ENCODE measurements at places on chromosomes 16 and 17.

DNA sequence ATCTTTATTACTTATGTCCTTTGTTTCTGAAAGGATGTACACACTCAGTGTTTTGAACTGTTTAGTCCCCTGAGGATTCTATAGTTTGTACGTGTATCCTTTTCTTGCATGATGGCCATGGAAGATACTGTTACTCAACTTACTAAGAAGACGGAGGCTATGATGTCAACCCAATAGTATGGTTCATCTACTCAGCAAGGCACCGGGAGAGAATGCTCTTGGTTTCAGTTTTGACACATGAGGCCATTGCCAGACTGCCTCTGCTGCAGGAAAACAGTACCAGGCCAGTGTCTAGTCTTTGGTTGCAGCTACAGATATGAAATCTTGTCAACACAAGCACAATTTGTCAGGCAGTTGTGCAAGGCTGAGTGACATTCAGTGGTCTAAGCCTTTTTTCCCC, 134.5 kb downstream of the MRTFB start:
- no peak for DNase-seq

DNA sequence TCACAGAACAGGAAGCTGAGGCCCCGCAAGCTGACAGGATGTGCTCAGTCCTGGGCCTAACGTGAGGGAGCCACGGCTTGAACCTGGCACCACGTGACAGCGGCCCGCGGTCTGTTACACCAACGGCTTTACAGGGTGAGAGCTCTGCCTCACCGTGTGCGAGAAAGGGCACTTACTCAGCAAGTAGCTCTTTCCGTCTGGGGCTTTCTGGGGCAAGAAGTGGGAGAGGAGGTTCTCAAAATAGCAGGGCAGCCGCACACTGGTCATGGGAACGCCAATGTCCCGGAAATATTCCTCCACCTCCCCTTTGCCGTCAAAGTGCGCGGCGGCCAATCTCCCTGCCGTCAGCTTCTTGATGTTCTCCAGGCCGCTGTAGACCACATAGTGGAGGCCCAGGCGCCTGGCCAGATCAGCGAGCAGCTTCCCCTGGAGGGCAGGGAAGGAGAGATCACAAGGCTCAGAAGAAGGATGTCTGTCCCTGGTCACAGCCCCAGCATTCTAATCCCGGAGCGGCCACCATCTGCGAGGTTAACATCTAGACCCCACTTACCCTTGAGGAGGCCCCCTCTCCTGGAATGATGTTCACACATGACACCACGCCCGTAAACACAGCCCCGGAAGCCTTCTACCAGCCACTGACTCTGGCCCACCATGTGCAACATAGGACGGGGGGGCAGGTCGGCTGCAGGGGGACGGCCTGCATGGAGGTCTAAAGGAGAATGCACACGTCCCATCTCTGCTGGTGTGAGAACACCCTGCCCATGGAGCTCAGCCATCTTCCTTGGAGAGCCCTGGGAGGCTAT, 8.2 kb downstream of the NMRAL1 start:
- DNase-seq, result no peak

DNA sequence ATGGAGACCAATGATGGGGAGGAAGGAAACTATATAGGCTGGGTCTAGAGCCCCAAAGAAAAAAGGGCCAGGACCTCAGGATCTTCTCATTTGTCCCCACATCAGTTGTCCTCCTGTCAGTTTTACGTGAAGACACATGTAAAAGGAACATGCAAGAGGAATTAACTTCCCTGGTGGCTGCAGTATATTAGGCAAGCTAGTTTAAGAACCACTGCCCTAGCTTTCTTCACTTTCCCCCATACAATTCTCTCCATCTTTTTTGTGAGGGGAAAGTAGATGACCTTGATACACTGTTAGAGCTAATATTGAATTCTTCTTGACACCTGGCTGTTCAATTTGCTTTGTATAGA, 2.3 kb downstream of the MAP3K3 start:
- DNase-seq, result no peak

GRCh38 chr17:65956814-65957213, 235.1 kb downstream of the CEP112 start:
- no peak for DNase-seq

GRCh38 chr16:5639531-5639930, 541.9 kb upstream of the EEF2KMT start:
- no peak for DNase-seq

DNA sequence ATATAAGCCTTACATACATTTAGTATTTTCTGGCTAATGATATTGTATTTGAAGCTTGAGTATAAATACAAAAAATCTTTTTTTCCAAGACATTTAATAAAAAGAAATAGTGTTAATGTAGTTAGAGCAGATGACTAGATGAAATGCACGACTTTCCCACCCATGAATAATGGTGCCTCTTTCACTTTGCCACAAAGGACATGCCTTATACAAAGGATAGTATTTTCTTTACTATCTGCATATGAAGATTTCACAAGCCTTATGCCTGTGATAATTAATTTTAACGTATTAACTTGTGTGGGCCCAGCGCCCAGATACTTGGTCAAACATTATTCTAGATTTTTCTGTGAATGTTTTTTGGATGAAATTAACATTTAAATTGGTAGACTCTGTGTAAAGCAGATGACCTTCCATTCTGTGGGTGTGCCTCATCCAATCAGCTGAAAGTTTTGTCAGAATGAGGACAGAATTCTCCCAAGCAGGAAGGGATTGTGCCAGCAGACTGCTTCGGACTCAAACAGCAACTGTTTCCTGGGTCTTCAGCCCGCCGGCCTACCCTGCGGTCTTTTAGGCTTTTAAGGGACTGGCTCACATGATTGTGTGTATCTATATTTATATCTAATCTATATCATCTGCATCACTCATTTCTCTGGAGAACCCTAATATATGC, 115.4 kb downstream of the USP22 start:
- DNase-seq, result no peak

GRCh38 chr17:73168667-73169066, 3.9 kb downstream of the SSTR2 start:
- DNase-seq, result no peak

DNA sequence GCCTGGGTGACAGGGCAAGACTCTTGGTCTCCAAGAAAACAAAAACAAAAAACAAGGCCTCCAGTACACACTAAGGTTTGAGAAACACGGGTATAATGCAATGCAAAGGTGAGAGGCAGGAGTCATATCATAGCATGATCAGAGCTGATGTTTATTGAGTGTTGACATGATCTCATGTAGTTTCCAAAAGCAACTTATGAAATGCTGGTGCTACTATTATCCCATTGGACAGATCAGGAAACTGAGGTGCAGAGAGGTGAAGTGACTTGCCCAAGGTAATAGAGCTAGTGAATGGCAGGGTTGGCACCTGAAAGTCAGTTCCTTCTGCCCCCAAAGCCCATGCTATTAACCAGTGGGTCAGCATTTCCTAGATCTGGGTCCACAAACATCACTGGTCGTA, 3.1 kb upstream of the NPIPB7 start:
- DNase-seq, result no peak

All from esophagus squamous epithelium (tissue), 5 donors.